SK-N-DZ (cell line): ENCODE measurements at places on chromosomes 16 and 17.

GRCh38 chr17:37422971-37423625 is 16.4 kb downstream of the TADA2A start:
- DNase-seq = no peak

DNA sequence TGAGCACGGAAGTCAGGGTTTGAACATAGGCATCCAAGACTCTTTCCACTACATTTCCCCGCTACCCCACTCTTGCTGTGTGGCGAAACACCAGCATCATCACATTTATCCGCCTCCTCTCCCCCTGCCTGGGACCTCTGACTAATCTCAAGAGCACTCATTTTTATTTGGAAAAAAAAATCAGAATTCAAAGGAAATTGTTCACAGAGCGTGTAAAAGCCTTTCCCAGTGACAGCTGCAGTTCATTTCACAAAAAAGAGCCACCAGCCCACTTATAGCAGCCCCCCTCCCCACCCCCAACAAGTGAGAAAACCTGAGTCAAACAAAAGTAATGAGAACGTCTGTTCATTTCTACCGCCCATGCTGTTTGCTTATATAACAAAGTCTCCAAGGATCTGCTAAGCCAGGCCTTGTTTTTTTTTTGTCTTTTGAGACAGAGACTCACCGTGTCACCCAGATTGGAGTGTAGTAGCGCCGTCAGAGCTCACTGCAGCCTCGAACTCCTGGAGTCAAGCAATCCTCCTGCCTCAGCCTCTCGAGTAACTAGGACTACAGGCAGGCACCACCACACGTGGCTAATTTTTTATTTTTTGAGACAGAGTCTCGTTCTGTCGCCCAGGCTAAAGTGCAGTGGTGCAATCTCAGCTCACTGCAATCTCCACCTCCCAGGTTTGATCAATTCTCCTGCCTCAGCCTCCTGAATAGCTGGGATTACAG is 48.3 kb upstream of the HAPSTR1 start:
- no peak for DNase-seq

- DNase-seq = no peak
Measured at GRCh38 chr17:2863204-2863603, 67.0 kb downstream of the RAP1GAP2 start.

DNA sequence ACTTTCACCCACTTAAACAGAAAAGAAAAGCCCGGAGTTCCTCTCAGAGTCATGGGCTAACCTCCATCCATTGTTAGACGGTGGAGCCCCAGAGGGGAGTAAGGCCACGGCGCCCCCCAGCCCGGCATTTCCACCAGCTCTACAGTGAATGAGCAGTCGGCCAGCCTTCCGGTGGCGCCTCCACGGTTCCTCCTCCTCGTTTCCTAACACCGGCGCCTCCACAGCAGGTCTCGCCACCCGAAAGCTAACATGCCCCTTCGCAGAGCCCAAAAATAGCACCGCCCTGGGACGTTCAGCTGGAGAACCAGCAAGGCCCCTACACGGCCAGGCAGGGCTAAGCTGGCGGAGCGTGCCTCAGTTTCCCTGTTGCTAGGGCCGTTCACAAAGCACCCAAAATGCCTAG is 858 bp downstream of the MMD start:
- DNase-seq = peak; percentile 36

GRCh38 chr16:53898993-53899392 is 195.0 kb downstream of the FTO start:
- DNase-seq = no peak

DNA sequence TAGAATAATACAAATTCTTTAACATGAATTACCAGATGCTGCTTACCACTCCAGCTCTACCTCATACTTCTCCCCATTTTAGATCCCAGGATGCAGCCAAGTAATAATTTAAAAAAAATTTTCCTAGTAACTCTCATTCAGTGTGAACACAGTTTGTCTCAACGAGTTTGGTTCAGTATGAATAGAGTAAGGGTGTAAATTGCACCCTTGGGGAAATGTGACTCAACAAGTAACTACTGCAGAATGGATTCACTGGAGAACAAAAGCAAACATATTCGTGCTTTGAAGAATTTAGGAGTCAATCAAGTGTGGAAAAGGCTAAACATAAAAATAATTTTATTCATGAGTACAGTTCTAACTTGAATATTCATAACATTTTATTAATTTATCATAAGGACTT is 23.0 kb downstream of the KCNJ16 start:
- DNase-seq = no peak

DNA sequence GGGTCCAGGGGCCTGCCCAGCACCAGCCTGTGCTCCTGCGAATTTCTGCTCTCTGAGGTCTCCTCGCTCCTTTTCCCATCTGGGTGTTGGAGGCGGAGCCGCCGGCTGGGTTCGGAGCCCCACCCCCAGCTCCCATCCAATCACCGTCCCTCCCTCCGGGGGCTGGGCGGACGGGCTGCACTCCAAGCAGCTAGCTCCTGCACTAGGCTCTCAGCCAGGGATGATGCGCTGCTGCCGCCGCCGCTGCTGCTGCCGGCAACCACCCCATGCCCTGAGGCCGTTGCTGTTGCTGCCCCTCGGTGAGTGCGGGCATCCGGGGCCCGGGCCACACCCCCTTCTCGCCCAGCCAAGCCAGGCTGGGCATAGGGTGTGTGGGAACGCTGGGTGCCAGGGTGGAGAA is at the start of gene NRN1L:
TSS of gene NRN1L (plus strand) at position 202 of the 400 bp plus-strand sequence. CDS start at position 221, 19 bp downstream.
- peak; percentile 84 for DNase-seq

DNA sequence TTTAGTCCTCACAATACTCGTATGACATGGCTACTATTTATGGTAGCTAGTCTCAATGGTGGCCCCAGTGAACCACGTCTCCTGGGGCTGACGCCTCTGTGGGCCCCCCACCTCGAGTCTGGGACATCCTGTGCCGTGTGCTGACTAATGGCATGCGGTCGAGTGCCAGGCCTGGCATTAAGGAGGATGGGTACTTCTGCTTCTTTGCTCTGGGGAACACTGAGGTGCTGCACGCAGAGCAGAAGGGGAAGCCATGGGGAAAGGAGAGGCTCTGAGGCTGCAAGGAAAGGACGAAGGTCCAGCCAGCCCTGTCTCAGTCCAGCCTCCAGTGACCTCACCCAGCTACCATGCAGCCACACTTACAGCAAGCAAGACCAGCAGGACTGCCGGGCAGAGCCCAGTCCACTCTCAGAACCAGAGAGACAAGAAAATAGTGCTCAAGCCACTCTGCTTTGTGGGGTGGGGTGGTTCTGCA is 5.7 kb upstream of the MPRIP start:
- no peak for DNase-seq

- DNase-seq = no peak
Measured at GRCh38 chr16:13856811-13857511, 63.0 kb upstream of the ERCC4 start.

GRCh38 chr17:45230410-45230786 is 8.7 kb downstream of the FMNL1 start:
- no peak for DNase-seq

DNA sequence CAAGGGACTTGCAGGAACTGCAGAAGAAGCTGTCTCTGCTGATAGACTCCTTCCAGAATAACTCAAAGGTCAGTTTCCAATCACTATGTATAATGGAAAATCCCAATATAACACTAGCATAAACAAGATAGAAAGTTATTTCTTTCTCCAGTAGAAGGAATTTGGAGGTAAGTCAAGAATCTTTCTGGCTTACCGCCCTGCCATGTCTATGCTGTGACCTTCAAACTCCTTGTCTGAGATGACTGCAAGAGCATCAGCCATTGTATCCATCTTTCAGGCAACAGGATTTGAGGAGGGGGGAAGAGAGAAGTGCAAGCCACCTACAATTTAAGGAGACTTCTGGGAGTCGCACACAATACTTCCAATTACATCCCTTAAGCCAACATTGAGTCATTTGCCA is 2.7 kb downstream of the LDAF1 start:
- DNase-seq = no peak

- no peak for DNase-seq
Measured at GRCh38 chr17:29757788-29758187, 135.1 kb upstream of the CORO6 start.

GRCh38 chr17:8991514-8992285 is 26.2 kb upstream of the PIK3R5 start:
- peak; percentile 45 for DNase-seq

- DNase-seq = no peak
Measured at GRCh38 chr17:29384901-29385300, 5.3 kb upstream of the TAOK1 start.

- DNase-seq = no peak
Measured at GRCh38 chr17:6675201-6675825, 23.8 kb downstream of the C17orf100 start.

- DNase-seq = no peak
Measured at GRCh38 chr17:34249061-34249460, 6.0 kb upstream of the CCL2 start.

GRCh38 chr16:65917466-65917865 is 449.0 kb upstream of the CDH5 start:
- DNase-seq = no peak

DNA sequence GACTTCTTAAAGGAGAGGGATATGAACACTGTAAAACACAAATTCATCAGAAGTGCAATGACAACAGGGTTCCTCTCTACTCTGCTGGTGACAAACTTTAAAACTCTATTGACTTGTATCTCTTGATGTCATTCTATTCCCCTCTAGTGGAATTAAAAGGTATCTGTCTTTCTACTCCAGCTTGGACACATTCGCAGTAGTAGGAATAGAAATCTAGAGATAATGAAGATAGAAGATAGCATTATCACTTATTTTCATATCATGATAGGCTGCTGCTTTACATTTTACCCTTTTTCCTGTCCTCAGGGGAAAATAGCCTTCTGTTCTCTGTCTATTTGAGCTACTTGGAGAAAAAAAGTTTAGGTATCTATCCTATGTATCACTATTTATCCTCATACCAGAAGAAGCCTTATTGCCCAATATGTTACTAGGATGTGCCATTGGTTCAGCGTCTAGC is 209.6 kb upstream of the CACNG5 start:
- DNase-seq = peak; percentile 65

DNA sequence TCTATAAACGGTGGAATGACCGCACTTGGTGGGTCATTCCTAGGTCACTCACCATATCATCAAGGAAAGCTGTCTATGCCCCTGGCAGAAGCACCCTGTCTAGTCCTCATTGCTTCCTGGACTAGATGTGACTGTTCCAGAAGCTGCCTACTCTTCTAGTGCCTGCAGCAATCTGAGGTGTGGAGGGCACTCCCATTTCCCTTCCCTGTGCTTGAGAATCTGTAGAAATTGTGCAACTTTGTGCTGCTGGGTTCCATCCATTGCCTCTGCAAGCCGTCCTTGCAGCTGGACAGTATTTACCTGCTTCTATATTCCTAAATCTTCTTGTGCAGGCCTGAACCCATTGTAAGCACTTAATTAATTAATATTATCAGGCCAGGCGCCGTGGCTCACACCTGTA is 52.1 kb downstream of the CACNG3 start:
- DNase-seq = no peak

GRCh38 chr16:89048090-89048725 is 45.4 kb upstream of the ACSF3 start:
- no peak for DNase-seq

GRCh38 chr16:72875291-72876031 is 172.5 kb downstream of the ZFHX3 start:
- DNase-seq = no peak

- no peak for DNase-seq
Measured at GRCh38 chr17:59761385-59762048, 54.1 kb downstream of the VMP1 start.

GRCh38 chr17:81125573-81126081 is 39.7 kb upstream of the PVALEF start:
- DNase-seq = no peak
